Stimulated activated CD8-positive, alpha-beta memory T cell treated with anti-CD3 and anti-CD28 coated beads, Interleukin-2, amount 100 ng/mL, for 48 hours (primary cell): ENCODE measurements at places on chromosomes 5 and 9.
A peak's percentile ranks its signal among the peaks of the same experiment; 100 is the strongest.

DNA sequence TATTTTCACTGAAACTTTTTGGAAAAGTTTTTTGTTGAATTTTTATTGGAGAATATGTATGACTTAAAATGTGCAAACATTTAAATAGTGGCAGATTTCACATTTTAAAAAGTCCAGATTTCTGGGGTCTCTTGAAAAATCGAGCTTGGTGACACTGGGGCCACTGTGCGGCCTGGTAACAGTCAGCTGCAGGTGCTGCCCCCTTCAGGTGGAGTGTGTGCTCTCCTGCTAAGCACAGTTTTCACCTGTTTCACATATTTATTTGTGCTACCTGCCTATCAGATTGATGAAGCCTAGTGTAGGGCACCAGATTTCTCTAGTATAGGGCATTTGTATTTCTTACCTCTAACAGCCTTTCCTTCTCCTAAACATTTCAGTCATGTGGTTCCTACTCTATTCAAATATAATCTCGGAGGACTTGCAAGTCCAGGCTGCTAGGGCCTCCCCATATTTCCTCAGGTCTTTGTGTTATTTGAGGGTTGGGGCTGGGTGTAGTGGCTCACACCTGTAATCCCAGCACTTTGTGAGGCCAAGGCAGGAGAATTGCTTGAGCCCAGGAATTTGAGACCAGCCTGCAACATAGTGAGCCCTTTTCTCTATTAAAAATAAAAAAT, 95.8 kb upstream of the KLF9 start:
- DNase-seq: peak; percentile 20

DNA sequence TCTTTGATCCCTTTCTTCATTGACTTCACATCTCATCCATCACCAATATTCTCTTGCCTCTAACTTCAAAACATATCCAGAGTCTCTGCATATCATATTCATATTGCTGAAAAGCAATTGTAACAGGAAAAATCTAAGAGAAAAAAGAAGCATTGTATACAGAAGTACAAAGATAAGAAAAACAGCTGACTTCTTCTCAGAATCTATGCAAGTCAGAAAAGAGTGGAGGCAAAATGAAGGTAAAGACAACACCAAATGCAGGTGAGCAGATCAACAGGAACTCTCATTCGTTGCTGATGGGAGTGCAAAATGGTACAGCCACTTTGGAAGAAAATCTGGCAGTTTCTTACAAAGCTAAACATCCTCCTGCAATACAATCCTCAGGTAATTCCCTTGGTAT, 155.6 kb downstream of the PHF2 start:
- no peak for DNase-seq

DNA sequence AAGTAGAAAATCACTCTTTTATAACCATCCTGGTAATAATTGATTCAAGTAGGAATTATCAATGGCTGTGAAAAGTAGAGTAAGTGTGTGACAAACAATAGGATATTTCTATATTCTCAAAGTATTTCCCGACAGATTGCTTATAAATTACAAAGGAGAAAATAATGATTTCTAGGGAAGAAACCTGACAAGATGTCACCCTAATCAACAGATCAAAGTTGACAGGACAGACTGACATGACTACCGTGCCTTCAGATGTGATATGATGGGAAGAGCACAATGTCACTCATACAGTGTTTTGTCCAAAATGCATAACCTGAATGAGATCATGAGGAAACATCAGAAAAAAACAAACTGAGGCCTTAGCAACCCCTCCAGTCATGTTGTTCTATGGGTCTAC, 53.9 kb upstream of the TRIO start:
- no peak for DNase-seq

DNA sequence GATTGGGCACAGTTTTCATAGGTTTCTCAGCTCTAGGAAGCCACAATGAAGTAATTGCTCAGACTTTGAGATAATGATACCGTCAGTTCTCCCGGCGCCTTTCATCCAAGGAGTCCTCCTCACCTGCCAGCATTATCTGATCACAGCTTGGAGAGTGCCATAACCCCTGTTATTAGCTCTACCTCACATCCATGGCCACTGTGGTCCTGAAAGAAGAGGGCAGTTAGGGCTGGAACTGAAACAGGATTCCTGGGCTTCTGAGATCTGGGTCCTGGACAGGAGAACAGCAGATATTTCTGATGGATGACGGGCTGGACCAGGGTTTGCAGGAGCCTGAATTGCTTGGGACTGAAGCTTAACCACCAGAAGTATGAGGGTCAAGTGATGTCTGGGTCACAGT, 13.5 kb downstream of the RGS3 start:
- DNase-seq: no peak

DNA sequence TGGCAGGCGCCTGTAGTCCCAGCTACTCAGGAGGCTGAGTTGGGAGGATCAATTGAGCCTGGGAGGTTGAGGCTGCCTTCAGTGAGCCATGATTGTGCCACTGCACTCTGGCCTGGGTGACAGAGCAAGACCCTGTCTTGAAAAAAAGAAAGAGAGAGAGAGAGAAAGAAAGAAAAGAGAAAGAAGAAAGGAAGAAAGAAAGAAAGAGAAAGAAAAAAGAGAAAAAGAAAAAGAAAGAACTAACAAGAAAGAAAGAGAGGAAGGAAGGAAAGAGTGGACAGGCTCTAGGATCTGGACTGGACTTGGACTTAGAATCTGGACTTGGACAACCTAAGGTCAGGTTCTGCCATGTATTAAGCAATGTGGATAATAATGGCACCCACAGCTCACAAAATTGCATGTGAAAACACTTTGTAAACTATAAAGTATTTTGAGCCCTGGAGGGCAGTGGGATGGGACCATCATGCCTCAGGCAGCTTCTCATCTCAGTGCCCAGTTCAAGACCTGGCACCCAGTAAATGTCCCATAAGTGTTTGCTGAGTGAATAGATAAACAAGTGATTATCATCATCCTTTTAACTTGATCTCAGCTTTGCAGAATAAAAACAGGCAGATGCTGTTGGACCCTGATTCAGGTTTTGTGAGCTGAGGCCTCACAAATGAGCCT, 12.8 kb upstream of the PHF19 start:
- DNase-seq: no peak
